ENCODE measurements at places on chromosomes 7 and 10. TPM values are rescaled to one million over a fixed set of nuclear protein-coding genes. Genes with fewer than 3 reads are reported as not detected.

The RBP4 gene
- not detected for total RNA-seq

The PRR15 gene
- total RNA-seq, result not detected

The PTPRN2 gene
- 0.17 TPM for total RNA-seq

The TAS2R16 gene
- total RNA-seq, result not detected

The MRC1 gene
- not detected for total RNA-seq

The MYL10 gene
- not detected for total RNA-seq

The ASIC3 gene
- total RNA-seq, result 2.8 TPM

The AGFG2 gene
- 49.4 TPM for total RNA-seq

The TAS2R41 gene
- total RNA-seq, result not detected

The NXPH1 gene
- not detected for total RNA-seq

The PIP gene
- total RNA-seq, result not detected

The MRLN gene
- total RNA-seq, result not detected

The GNG11 gene
- total RNA-seq, result not detected

The HOXA1 gene
- total RNA-seq, result 0.78 TPM

- DNase-seq, result no peak
These were observed 45.9 kb downstream of the PTF1A start for GRCh38 chr10:23238015-23238414.

DNA sequence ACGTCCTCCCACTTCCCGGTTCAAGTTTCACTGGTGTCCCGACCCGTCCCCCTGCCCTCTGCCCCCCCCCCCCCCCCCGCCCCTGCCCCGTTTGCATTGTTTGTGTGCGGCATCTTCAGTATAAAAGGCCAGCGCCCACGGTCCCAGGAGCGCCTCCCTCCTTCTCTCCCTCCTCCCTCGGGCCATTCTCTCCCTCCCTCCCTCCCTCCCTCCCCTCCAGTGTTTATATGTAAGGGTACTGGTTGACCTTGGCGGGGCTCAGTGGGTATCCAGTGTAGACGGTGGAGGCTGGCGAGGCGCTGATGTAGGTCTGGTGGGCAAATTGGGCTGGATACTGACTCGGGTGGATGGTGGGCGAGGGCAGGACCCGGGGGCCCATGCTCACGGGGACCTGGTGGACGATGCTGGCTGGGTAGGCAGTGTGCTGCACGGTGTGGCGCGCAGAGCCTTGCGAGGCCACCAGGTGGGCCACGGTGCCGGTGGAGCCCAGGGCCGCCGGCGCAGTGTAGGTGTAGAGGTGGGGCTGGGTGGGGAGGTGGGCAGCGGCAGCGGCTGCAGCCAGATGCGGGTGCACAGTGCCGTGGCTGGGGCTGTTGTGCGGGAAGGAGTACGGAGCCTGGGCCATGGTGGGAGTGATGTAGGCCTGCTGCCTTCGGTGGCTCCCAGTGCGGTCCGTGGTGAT, 49.4 kb downstream of the CLEC2L start:
- peak; percentile 48 for DNase-seq

DNA sequence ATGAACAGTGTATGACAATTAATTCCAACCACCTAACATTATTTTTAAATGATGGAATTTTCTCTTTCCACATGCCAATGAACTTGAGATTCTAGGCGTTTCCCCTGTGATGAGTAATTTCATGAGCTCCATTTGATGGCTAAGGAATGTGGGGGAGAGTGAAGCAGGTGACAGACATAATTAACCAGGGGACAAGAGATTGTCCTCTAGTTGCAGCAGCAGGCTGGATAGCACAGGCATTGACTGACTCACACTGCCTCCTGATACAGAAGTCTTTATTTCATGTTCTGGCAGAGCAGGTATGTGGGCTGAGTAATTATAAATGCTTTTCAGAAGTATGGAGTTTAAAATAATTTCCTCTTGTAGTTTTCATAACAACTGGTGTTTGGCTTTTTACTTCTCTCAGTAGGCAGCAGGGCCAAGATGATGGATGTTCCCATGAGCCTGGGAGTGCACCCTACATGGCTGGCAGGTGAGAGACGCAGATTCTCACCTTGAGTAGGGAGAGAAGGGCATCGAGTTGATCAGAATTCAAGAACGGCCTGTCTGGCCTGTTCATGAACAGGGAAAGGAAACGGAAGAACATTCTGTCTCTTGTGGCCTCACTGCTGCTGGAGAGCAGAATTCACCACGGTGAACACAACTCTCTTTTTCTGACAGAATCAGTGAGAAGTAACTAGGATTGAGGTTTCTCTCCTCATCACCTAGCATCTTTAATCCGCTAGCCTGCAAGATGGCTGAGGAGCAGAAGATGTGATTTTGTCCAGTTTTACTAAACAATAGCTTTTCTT, 118.8 kb downstream of the AOAH start:
- no peak for DNase-seq

DNA sequence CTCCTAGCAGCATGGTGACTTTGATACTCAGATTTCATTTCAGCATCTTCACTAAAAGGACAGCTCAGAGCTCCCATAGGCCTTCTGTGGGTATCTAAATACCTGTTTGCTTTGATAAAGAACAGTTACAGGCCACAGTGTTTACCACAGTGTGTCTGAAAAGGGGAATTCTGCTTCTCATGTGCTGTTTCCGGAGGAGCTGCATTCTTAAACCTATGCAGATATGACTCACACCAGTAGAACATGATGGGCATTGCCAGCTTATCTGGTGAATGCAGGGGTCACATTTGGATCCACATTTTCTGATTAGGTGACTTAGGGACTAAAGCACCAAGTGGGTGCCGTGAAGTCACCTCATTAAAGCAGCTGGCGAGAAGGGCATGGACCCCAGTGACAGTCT, 52.6 kb downstream of the TRRAP start:
- no peak for DNase-seq

DNA sequence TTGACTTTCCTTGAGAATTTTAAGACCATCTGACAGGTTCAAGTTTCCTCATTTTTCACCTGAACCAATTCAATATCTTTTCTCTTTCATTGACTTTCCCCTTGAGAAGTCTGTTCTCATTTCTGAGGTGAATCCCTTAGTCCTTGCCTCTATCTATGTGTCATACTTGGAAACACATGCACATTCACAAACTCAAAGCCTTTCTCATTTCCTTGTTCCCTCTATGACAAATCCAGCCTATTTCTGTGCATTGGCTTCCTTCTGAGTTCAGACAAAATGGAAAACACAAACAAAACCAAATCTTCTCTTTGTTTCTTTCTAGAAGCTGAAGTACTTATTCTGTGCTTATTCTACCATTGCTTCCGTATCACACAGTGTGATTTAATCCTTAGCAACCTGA, 13.8 kb downstream of the PTTG1IP2 start:
- DNase-seq, result no peak

GRCh38 chr10:132847856-132848255, 61.9 kb upstream of the NKX6-2 start:
- no peak for DNase-seq

- no peak for DNase-seq
These were observed 7.3 kb downstream of the C7orf57 start for GRCh38 chr7:48042636-48043035.

GRCh38 chr10:118799777-118800176, 45.0 kb upstream of the CACUL1 start:
- DNase-seq, result no peak

GRCh38 chr7:100685631-100686145, 8.4 kb downstream of the GIGYF1 start:
- DNase-seq, result no peak

GRCh38 chr10:66772548-66773471, 153.0 kb upstream of the LRRTM3 start:
- no peak for DNase-seq

GRCh38 chr7:92657391-92657790, 67.2 kb upstream of the FAM133B start:
- no peak for DNase-seq

- no peak for DNase-seq
These were observed 35.3 kb upstream of the MYL10 start for GRCh38 chr7:101664436-101664835.

- DNase-seq, result no peak
These were observed 79.1 kb downstream of the ITGA8 start for GRCh38 chr10:15640536-15641085.

- DNase-seq, result no peak
These were observed 302.2 kb downstream of the RPS24 start for GRCh38 chr10:78335691-78336401.

- DNase-seq, result no peak
These were observed 192.9 kb upstream of the VSTM2A start for GRCh38 chr7:54349229-54349628.

DNA sequence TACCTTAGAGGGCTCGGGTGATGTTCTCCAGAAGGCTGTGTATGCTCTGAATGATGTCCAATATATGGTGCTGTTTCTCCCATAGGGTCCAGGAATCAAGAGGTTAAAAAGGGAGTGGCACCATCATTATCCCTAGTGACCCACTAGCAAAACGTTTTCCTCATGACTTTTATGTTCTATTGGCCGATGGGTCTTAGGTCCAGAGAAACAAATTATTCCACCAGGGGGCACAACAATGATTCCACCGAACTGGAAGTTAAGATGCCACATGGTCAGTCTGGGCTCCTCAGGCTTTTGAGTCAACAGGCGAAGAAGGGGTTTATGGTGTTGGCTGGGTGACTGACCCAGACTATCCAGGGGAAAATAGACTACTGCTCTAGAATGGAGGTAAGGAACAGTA, 256.1 kb downstream of the COBL start:
- DNase-seq, result no peak

GRCh38 chr7:129122751-129123509, 21.6 kb upstream of the TSPAN33 start:
- DNase-seq, result peak; percentile 84

GRCh38 chr7:74092321-74092963, 8.8 kb downstream of the LIMK1 start:
- DNase-seq, result no peak

GRCh38 chr7:155342313-155342712, 44.6 kb downstream of the INSIG1 start:
- no peak for DNase-seq

GRCh38 chr7:139132887-139133286, 23.4 kb upstream of the ZC3HAV1 start:
- no peak for DNase-seq

DNA sequence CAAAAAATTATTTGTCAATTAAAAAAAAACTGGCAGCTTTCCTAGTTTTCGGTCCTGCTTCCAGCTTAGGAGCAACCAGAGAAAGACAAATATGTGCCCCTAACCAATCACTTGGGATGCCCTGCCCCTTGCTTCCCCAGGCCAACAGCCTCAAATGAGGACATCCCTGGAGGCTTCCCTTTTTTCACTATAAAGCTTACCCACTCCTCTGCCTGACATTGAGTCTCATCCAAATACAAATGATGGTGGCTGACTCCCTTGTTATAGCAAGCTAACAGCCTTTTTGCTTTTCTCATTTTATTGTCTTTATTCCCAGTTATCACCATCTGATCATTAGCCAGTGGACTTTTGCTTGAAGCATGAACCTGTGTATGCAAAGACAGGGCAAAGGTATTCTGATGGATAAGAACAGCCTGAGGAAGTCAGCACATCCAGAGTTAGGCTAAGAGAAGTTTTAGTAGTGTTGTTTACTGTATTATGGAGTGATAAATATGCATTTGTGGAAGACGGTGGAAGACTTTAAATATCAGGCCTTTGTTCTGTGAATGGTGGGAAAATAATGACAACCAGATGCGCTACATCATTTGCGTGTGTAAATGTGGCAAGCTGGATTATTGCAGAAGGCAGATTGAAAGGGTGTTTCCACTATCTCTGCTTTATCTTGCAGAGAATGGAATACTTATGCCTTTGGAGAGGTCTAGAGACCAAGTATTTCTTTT, 1.7 kb upstream of the CCM2 start:
- DNase-seq, result no peak

DNA sequence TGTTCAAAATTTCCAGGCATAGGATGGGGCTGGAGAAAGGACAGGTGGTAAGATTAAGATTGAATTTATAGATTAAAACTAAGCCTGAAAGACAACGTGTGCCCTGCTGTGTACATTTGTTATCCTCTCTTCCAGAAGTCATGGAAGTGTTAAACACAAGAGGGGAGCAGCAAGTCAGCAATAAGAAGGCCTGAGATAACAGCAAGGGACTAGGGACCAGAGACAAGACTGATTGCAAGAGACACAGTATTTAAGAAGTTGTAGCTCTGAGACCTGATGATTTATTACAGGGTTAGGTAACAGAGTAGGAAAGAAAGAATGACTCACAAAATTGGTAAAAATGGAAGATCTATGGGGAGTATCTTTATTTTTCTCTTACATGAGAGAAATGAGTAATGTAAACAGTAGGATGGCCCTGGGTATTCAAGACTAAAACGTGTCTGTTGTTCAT, 55.7 kb upstream of the COL1A2 start:
- DNase-seq, result no peak

DNA sequence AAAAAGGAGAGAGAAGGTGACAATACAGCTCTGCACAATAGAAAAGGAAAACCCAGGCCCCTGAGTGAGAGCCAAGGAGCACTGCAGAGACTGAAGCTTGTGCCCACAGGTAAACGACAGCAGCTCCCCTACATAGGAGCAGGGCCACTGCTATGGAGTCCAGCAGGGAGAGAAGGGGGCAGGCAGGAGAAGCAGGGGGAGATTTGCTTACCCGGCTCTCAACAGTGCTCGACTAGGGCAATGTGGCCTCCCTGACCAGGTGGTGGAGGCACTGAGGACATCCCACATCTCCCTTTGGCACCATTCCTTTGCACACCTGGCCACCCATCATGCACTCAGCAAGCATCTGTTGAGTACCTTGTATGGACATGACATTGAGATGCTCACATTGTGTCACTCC, 153.0 kb downstream of the EVX1 start:
- DNase-seq, result no peak

GRCh38 chr10:11698691-11699549, 43.3 kb upstream of the ECHDC3 start:
- no peak for DNase-seq

- DNase-seq, result no peak
These were observed 3.6 kb downstream of the HOXA1 start for GRCh38 chr7:27091941-27092818.

All from natural killer cell treated with Interleukin-12 subunit alpha and Interleukin-12 subunit beta and Interleukin-15 and Interleukin-18, amount 100 ng/mL, for 72 hours (primary cell).